ENCODE measurements at places on chromosomes 13 and 19.

DNA sequence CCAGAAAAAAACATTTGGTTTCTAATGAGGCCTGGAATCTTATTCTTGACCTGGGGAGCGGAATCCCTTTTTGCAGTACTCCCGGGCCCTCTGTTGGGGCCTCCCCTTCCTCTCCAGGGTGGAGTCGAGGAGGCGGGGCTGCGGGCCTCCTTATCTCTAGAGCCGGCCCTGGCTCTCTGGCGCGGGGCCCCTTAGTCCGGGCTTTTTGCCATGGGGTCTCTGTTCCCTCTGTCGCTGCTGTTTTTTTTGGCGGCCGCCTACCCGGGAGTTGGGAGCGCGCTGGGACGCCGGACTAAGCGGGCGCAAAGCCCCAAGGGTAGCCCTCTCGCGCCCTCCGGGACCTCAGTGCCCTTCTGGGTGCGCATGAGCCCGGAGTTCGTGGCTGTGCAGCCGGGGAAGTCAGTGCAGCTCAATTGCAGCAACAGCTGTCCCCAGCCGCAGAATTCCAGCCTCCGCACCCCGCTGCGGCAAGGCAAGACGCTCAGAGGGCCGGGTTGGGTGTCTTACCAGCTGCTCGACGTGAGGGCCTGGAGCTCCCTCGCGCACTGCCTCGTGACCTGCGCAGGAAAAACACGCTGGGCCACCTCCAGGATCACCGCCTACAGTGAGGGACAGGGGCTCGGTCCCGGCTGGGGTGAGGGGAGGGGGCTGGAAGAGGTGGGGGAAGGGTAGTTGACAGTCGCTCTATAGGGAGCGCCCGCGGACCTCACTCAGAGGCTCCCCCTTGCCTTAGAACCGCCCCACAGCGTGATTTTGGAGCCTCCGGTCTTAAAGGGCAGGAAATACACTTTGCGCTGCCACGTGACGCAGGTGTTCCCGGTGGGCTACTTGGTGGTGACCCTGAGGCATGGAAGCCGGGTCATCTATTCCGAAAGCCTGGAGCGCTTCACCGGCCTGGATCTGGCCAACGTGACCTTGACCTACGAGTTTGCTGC is at the start of gene ICAM4:
Gene ICAM4, plus strand, starts transcription at position 153 of the 935 bp plus-strand sequence. Its CDS starts 58 bp downstream, at position 211.
- no peaks in the 10 kb centered on the region for H3K36me3 ChIP-seq
- peak; percentile 96 for DNase-seq
- H3K4me3 ChIP-seq = peak within 1 kb of the TSS; percentile 29
- H3K4me1 ChIP-seq = peaks cover 47% of the 10 kb centered on the region

- peak; percentile 60 for DNase-seq
- H3K4me3 ChIP-seq = no peak overlapping the region
- no peaks in the 10 kb centered on the region for H3K27me3 ChIP-seq
- H3K27ac ChIP-seq = no peak overlapping the region
- no peaks in the 10 kb centered on the region for H3K4me1 ChIP-seq
Measured at GRCh38 chr19:18781047-18781600, 10.0 kb downstream of the COMP start.

- DNase-seq = no peak
- H3K4me3 ChIP-seq = no peak overlapping the region
- no peaks in the 10 kb centered on the region for H3K27me3 ChIP-seq
- H3K4me1 ChIP-seq = peaks cover 87% of the 10 kb centered on the region
- H3K27ac ChIP-seq = peak overlapping the region; percentile 88
- H3K36me3 ChIP-seq = no peaks in the 10 kb centered on the region
Measured at GRCh38 chr19:18496167-18496979, 25.5 kb downstream of the ELL start.

GRCh38 chr19:6801485-6802086 is 29.1 kb downstream of the VAV1 start:
- H3K27me3 ChIP-seq = no peaks in the 10 kb centered on the region
- peak overlapping the region; percentile 17 for H3K4me3 ChIP-seq
- H3K4me1 ChIP-seq = peaks cover 77% of the 10 kb centered on the region
- DNase-seq = peak; percentile 85
- no peaks in the 10 kb centered on the region for H3K36me3 ChIP-seq

DNA sequence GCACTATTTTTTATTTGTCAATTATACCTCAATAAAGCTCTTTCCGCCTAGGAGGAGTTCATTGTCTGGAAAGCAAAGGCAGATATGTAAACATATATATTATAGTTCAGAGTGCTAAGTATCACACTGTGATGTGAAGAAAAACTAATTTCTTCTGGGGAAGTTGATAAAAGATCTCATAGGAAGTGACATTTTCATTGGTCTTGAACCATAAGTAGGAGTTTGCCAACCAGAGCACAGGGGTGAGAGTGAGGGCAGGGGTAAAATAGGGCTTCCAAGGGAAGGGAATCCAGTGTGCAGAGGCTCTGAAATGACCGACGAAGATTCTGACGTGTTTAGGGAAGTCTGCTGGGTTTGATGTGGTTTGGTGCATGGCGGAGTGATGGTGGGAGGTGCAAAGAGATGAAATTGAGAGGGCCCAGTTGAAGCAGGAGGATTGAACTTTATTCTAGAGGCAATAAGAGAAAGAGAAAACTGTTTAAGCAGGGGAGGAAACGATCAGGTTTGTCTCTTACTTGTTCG is 780 bp upstream of the GTF2F2 start:
- H3K4me1 ChIP-seq = peaks cover 7% of the 10 kb centered on the region
- no peaks in the 10 kb centered on the region for H3K27me3 ChIP-seq
- peak overlapping the region; percentile 84 for H3K4me3 ChIP-seq
- H3K36me3 ChIP-seq = no peaks in the 10 kb centered on the region
- peak overlapping the region; percentile 77 for H3K27ac ChIP-seq

GRCh38 chr13:50365408-50366391 is 350.5 kb downstream of the KCNRG start:
- peak overlapping the region; percentile 73 for H3K27ac ChIP-seq
- H3K4me1 ChIP-seq = peaks cover 16% of the 10 kb centered on the region

DNA sequence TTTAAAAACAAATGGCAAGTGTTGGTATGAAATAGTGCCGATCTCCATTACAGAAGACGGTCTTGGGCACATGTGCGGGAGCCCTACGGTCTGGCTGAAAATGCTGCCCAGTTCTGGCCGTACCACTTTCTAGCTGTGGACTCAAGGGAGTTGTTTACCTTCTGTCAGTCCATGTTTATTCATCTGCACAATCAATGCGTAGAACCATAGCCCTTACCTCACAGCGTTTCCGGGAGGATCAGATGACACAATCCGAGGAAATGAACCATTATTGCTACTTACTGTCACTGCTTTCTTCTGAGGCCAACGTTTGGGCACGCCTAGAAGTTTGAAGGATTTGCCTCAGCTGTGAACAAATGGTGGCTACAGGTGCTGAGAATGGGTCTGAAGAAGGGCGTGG is 31.2 kb downstream of the GADD45B start:
- H3K27ac ChIP-seq = peak overlapping the region; percentile 69
- H3K4me3 ChIP-seq = peak overlapping the region; percentile 9
- no peaks in the 10 kb centered on the region for H3K36me3 ChIP-seq

DNA sequence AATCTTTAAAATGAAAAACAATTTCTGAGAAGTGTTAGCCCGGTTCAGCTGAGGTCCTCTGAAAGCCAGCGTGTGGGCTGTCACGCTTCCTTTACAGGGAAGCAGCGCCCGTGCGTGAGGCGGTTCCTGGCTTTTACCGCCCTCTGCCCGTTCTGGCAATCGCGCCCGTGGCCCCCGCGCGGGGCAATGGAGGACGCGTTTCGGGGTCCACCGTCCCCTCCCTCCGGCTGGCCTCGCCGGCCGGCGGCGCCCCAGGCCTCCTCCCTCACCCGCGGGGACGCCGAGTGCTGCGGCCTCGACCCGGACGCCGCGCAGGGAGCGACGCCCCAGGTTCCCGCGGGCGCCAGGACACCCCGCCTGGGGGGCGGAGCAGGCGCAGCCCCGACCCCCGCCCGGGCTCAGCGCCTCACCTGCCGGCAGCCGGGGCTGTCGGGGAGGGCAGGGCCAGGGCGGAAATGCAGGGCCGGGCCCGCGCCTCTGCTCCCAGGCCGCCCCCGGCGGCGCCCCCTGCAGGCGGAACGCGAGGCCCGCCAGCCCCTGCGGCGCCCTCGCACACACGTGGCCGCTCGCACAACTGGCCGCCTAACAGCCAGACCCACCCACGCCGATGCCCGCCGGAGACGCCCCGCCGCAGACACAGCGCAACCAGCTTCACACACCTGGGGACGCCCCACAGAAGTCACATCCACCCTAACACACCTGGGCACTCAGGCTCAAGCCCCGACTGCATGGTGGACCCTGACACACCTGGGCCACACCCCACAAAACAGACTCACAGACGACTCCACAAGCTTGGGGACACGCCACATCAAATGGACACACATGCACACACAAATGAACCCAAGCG is at the start of gene GGACT:
Gene GGACT, minus strand, starts transcription at position 459 of the 847 bp plus-strand sequence. CDS start 56,198 bp downstream, outside the sequence.
- H3K4me3 ChIP-seq = peak within 1 kb of the TSS; percentile 56
- DNase-seq = peak; percentile 66
- no peaks in the 10 kb centered on the region for H3K36me3 ChIP-seq
- no peaks in the 10 kb centered on the region for H3K27me3 ChIP-seq

GRCh38 chr13:78659732-78660494 is 958 bp upstream of the OBI1 start:
- no peaks in the 10 kb centered on the region for H3K36me3 ChIP-seq
- H3K27ac ChIP-seq = peak overlapping the region; percentile 83
- H3K27me3 ChIP-seq = peaks cover 4% of the 10 kb centered on the region
- no peaks in the 10 kb centered on the region for H3K4me1 ChIP-seq
- H3K4me3 ChIP-seq = peak overlapping the region; percentile 91

GRCh38 chr13:92412996-92413395 is 813.6 kb upstream of the GPC6 start:
- no peaks in the 10 kb centered on the region for H3K4me1 ChIP-seq
- H3K27ac ChIP-seq = no peak overlapping the region
- H3K36me3 ChIP-seq = no peaks in the 10 kb centered on the region
- H3K4me3 ChIP-seq = no peak overlapping the region

- peak overlapping the region; percentile 47 for H3K27ac ChIP-seq
- peak; percentile 94 for DNase-seq
- H3K36me3 ChIP-seq = no peaks in the 10 kb centered on the region
- no peaks in the 10 kb centered on the region for H3K27me3 ChIP-seq
- H3K4me1 ChIP-seq = peaks cover 37% of the 10 kb centered on the region
Measured at GRCh38 chr19:6218491-6219146, 61.2 kb downstream of the MLLT1 start.

DNA sequence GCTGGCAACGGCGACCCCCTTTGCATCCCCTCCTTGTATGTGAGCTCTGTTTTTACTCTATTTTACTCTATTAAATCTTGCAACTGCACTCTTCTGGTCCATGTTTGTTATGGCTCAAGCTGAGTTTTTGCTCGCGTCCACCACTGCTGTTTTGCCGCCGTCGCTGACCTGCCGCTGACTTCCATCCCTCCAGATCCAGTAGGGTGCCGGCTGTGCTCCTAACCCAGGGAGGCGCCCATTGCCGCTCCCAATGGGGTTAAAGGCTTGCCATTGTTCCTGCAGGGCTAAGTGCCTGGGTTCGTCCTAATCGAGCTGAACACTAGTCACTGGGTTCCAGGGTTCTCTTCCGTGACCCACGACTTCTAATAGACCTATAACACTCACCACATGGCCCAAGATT is 2704.4 kb downstream of the PCDH9 start:
- no peaks in the 10 kb centered on the region for H3K36me3 ChIP-seq
- H3K27ac ChIP-seq = no peak overlapping the region
- H3K4me1 ChIP-seq = no peaks in the 10 kb centered on the region
- no peaks in the 10 kb centered on the region for H3K27me3 ChIP-seq
- H3K4me3 ChIP-seq = no peak overlapping the region

GRCh38 chr13:113448885-113449692 is 4.2 kb downstream of the ADPRHL1 start:
- H3K4me1 ChIP-seq = no peaks in the 10 kb centered on the region
- no peaks in the 10 kb centered on the region for H3K36me3 ChIP-seq
- peak; percentile 51 for DNase-seq
- no peak overlapping the region for H3K4me3 ChIP-seq

GRCh38 chr13:108257248-108257647 is 12.3 kb upstream of the TNFSF13B start:
- DNase-seq = no peak
- no peak overlapping the region for H3K4me3 ChIP-seq
- no peak overlapping the region for H3K27ac ChIP-seq
- no peaks in the 10 kb centered on the region for H3K27me3 ChIP-seq
- no peaks in the 10 kb centered on the region for H3K36me3 ChIP-seq

GRCh38 chr19:29576761-29577648 is 29.1 kb upstream of the POP4 start:
- no peaks in the 10 kb centered on the region for H3K27me3 ChIP-seq
- H3K4me3 ChIP-seq = no peak overlapping the region
- no peak overlapping the region for H3K27ac ChIP-seq

GRCh38 chr19:35106291-35106583 is 9.4 kb upstream of the FXYD3 start:
- no peak overlapping the region for H3K27ac ChIP-seq
- no peaks in the 10 kb centered on the region for H3K27me3 ChIP-seq
- H3K36me3 ChIP-seq = no peaks in the 10 kb centered on the region
- H3K4me1 ChIP-seq = no peaks in the 10 kb centered on the region

GRCh38 chr13:23899555-23899954 is 2.3 kb upstream of the C1QTNF9B start:
- peaks cover 39% of the 10 kb centered on the region for H3K27me3 ChIP-seq
- no peak for DNase-seq
- no peak overlapping the region for H3K4me3 ChIP-seq

- peak overlapping the region; percentile 31 for H3K4me3 ChIP-seq
- H3K27ac ChIP-seq = peak overlapping the region; percentile 79
- H3K27me3 ChIP-seq = no peaks in the 10 kb centered on the region
Measured at GRCh38 chr19:18543814-18544475, 572 bp upstream of the FKBP8 start.

DNA sequence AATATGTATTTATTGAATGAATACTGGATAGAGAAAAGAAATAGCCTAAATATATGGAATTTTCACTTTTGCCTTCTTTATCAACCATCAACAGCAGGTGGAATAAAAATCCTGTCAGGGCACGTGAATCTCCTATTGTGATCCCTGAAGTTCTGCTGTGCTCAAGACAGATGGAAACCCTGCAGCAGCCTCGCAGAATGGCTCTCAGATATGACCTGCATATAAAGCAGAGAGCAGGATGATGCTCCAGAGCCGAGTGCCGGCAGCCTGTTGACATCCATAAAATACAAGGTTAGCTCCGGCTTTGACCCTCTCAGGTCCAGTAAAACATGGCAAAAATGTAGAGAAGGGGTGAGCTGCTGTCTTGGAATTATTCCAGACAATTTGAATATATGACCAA is 659.3 kb downstream of the DIAPH3 start:
- no peak overlapping the region for H3K27ac ChIP-seq
- no peak for DNase-seq
- H3K4me1 ChIP-seq = no peaks in the 10 kb centered on the region
- no peaks in the 10 kb centered on the region for H3K36me3 ChIP-seq
- no peaks in the 10 kb centered on the region for H3K27me3 ChIP-seq

DNA sequence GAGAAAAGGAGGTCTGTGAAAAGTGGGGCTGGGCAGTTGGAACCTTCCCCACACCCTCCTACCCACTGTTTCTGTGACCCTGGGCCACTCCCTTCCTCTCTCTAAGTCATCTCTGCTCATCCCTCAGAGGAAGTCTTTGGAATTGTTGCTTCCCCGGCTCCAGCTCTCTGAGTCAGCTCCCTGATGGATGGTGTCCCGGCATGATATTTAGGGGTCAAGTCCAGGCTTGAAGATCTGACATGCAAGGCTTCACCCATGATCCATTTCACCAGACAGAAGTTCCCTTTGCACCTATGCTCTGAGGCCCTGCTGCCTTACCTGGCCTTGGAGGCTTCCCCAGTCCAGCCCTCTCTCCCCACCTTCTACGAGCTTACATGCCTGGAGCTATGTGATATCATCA is 13.3 kb downstream of the EXOC3L2 start:
- H3K4me1 ChIP-seq = no peaks in the 10 kb centered on the region
- DNase-seq = no peak
- H3K27ac ChIP-seq = no peak overlapping the region
- H3K36me3 ChIP-seq = no peaks in the 10 kb centered on the region
